NCI-H1105 treated with DMSO at 0.1 percent for 48 hours (cell line): ENCODE measurements at places on chromosomes 13 and 19.

GRCh38 chr13:75217949-75218348, 264.0 kb downstream of the TBC1D4 start:
- peak; percentile 15 for DNase-seq

GRCh38 chr13:33480561-33480960, 195.0 kb upstream of the STARD13 start:
- no peak for DNase-seq

DNA sequence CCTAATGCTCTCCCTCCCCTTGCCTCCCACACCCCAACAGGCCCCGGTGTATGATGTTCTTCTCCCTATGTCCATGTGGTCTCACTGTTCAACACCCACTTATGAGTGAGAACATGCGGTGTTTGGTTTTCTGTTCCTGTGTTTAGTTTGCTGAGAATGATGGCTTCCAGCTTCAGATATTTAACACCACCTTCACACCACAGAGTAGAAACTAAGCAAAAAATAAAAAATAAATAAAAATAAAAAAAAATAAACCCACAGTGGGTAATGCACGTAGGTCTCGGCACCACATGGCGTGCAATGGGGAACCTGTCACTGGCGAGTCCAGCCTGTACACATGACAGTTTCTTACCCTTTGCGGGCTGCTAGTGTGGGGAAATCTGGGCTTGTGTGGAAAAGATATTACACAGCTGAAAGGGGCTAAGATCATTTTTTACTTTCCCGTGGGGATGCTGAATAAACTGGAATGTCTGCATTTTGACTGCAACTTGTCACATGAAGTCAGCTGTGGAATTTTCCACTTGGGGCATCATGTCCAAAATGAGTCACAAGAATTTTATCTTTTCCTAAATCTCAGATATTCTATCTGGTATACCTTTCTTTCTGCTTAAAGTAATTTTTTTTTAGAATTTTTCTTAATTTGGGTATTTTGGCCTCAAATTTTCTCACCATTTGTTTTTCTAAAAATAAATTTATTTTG, 170.5 kb downstream of the IRS2 start:
- no peak for DNase-seq

DNA sequence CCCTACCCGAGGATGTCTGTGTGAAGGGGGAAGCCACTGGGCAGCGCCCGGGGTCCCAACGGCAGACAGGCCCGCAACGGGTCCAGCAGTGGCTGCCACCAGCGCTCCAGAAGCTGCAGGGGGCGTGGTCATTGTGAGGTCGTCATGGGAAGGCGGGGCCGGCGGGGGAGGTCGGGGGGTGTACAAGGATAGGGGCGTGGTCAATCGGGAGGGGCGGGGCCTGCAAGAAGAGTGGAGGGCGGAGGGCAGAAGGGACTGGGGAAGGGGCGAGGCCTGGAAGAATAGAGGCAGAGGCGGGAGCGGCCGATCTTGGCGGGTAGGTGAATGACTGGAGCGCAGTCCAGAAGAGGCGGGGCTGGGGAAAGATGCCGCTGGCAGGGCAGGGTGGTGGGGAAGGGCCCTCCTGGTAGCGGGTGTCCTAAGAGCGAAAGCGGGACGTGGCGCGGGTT, 4.4 kb downstream of the FUZ start:
- DNase-seq = peak; percentile 92

- DNase-seq = no peak
Observed at GRCh38 chr19:16895467-16896145, 6.8 kb downstream of the F2RL3 start.

GRCh38 chr13:24207841-24208667, 47.5 kb downstream of the SPATA13 start:
- DNase-seq = peak; percentile 53

DNA sequence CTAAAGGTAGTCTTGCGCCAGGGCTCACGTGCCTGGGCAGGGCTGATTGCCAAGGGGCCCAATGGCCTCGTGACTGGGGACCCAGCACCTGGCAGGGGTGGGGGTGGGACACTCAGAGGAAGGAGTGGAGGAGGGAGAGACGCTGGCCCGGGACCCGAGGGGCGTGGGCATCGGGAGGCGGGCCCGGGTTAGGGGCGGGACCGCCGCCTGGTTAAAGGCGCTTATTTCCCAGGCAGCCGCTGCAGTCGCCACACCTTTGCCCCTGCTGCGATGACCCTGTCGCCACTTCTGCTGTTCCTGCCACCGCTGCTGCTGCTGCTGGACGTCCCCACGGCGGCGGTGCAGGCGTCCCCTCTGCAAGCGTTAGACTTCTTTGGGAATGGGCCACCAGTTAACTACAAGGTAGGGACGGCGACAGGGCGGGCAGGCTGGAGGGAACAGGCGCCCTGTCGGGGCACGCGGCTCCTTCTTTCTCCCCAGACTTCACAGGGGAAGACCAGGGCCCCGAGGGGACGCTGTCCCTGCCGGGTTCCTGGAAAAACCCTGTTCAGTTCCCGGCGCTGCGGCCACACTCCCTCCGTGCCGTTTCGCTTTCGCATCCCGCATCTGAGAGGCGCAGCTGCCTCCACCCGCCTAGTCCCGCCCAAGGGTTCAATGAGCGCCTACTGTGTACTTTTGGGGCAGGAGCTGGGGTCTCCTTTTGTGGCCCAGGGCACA, at the start of gene IFI30:
TSS of gene IFI30 (plus strand) at position 242 of the 717 bp plus-strand sequence. CDS start at position 271, 29 bp downstream.
- peak; percentile 83 for DNase-seq

DNA sequence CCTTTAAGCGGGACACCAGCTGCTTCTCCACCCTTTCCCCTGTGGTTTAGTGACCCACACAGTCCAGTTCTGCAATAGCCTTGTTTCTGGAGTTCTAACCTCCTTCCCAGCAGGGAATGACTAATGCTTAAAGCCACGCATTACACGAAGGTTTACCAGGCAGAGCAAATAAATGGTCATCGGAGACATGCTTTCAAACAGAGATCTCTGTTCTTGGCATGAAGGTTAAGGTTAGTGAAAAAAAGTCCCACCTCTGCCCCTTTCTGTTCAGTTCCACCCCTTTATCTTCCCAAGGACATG, 25.3 kb upstream of the MEDAG start:
- DNase-seq = no peak

DNA sequence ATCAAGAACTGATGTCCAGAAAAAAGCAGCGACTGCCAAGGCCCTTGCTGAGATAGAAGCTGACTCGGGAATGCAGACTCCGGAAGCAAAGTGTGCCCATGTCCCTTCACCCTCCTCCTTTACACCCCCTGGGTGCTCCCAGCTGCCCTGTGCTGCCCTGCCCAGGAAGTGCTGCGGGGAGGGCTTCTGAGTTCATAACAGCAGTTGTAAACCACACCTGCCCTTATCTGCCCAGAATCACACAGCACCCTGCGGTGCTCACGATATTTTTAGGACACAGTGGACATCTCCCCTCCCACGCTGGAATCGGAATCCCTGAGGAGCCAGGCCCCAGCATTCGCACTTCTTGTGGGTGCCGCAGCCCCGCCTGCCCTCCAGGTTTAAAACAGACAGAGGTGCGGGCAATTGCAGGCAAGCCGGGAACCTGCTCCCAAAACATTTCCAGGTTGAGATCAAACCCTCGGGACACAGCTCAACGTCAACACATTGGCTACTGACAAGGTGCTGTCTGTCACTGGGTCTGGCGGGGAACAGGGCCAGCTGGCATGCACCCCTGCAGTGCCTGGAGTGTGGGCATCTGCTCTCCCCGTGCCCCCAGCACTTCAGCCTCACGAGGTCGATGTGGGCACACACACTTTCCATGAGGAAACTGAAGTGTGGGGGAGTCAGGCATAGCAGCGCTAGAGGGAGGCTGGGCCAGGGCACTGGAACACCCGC, 36.8 kb downstream of the RAB20 start:
- peak; percentile 51 for DNase-seq

DNA sequence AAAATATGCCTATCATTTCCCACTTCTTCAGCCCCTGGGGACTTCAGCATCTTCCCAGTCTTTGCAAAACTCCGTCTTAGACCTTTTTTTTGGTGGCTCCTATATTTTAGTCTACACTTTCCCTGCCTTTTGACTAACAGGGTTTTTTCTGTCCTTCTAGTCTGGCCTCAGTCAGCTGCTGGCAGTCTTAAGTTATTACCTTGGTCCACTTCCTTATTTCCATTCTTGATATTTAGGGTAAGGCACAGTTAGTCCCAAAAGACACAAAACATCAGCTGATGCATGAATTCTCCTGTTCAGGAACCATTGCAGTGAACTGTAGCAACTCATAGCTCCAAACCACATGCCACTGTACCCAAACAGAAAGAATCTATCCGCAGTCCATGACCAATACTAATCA, 234.6 kb upstream of the RFC3 start:
- no peak for DNase-seq

DNA sequence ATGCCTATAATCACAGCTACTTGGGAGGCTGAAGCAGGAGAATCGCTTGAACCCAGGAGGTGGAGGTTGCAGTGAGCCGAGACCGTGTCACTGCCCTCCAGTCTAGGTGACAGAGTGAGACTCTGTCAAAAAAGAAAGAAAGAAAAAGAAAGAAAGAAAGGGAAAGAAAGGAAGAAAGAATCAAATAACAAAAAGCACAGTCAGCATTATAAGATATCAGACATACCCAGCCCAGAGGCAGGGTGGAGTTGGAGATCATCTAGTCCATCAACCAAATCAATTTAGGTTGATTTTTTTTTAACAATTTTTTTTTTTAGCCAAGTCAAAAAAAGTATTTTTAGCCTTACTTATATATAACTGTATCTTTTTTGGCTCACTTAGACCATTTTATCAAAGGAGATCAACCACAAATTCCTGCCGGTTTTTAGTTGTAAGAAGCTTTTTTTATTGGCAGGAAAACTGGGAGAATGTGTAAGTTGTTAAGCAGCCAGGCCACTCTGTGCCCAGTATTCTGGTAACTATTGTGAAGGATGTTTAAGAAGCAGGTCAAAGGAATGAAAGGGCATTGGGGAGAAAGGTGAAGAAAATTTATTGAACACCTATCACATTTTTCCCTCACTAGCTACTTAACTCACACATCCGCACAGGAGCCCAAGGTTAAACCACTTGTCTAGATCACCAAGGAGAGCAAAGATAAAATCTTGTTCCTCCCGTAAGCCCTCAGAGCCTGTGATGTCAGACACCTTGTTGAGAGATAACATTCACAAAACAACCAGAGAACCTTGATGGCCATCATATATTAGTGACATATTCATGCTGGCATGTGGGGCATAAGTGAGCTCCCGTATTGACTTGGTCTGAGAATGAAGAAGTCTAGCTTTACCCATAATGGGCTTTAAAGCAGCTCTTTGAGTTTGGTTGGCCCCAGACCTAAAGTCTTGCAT, 91.8 kb downstream of the COL4A2 start:
- no peak for DNase-seq

GRCh38 chr19:30745476-30745985, 373.3 kb downstream of the ZNF536 start:
- no peak for DNase-seq

GRCh38 chr19:13441810-13442512, 64.3 kb downstream of the CACNA1A start:
- no peak for DNase-seq

DNA sequence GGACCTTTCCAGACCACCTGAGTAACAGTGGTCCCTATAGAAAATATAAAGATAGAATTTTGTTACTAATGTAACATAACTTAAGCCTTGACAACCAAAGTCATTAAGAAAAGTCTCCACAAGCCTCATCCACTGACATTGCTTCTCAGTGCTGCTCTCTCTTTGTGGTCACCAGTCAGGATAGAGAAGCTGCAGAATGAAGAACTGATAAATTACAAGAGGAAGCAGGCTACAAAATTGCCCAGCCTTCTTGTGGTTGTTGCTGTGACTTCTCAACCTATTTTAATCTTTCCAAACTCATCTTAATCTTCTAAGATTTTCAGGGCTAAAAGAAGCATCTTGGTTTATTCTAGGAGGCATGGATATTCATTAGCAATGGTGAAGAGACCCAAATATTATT, 343.8 kb downstream of the MZT1 start:
- no peak for DNase-seq

GRCh38 chr19:44753932-44754749, 5.6 kb downstream of the BCL3 start:
- DNase-seq = no peak

DNA sequence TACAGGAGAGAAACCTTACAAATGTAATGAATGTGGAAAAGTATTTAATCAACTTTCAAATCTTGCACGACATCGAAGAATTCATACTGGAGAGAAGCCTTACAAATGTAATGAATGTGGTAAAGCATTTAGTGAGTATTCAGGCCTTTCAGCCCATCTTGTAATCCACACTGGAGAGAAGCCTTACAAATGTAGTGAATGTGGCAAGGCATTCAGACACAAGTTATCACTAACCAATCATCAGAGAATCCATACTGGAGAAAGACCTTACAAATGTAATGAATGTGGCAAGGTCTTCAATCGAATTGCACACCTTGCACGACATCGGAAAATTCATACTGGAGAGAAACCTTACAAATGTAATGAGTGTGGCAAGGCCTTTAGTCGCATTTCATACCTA, 13.6 kb upstream of the ZNF610 start:
- DNase-seq = no peak
